ENCODE measurements at places on chromosomes 2 and 18.

GRCh38 chr2:19474128-19474527 is 115.7 kb upstream of the OSR1 start:
- peak; percentile 73 for DNase-seq

DNA sequence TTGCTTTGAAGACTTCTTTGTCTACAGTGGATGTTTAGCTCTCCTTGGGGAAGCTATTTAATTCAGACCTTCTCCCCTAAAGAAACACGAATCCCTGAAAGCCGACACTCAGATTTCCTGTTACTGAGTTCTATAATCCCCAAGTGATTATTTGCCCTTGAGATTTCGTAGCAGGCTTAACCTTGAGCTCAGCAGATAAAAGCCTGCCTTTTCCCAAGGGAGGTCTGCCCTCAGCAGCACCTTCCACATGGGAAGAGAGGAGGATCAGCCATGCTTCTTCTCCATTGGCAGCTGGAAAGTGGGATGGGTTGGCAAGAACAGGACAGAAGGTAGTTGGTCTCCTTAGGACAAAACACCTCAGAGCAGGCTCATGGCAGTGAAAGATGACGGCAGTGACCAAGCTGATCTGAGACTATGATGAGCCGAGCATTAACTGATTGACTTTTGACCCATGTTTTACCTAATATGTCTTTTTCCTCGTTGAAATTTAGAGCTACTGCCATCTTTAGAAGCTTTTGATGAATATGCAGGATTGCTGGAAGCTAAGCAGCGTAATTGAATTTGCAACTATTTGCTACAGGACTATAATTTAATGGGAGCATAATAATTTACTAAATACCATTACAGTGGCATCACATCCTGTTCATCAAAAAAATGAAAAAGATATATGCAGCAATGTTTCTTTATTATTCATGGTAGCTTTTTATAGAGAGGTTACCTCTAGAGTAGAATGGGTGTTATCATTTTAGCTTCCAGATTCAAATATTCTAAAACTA is 511.1 kb upstream of the ID2 start:
- DNase-seq: no peak

- peak; percentile 7 for DNase-seq
Observed at GRCh38 chr2:165054652-165055051, 99.3 kb upstream of the SLC38A11 start.

DNA sequence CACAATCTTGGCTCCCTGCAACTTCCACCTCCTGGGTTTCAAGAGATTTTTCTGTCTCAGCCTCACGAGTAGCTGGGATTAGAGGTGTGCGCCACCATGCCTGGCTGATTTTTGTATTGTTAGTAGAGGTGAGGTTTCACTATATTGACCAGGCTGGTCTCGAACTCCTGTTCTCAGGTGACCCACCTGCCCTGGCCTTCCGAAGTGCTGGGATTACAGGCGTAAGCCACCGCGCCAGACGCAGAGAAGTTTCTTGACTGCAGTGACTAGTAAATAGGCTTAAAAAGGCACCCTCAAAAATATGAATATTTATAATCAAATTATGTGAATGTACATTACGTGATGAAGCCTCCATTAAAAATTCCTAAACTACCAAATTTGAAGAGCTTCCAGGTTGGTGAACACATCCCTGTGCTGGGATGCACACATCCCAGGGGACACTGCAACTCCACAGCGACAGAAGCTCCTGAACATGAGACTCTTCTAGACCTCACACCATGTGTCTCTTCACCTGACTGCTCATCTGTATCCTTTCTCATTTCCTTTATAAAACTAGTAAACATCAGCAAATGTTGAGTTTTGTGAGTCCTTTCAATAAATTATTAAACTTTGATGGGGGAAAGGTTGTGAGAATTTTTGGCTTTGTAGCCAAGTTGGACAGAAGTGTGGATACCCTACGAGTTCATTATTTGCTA is 203.3 kb upstream of the SPOPL start:
- DNase-seq: no peak

GRCh38 chr2:185674232-185674631 is 64.4 kb upstream of the FSIP2 start:
- DNase-seq: no peak

- DNase-seq: no peak
Observed at GRCh38 chr2:183232161-183232865, 108.1 kb downstream of the NUP35 start.

GRCh38 chr2:40096360-40096759 is 317.3 kb upstream of the THUMPD2 start:
- DNase-seq: no peak

DNA sequence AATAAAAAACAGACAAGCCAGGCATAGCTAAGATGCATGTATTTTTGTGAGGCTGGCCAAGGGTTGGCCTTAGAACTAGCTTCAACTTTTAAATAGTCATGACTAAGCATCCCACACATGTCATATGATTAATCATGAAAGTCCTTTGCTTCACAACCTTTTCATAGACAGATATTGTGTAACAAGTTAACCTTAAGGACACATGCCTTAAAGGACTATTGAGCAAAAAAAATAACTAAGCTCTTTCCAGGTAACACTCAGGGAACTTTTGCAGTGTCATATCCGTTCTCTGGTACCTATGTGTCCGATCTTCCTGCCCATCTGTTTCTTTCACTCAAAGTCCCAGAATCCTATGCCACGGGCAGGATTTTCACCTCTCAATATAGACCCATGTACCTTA is 498.4 kb downstream of the STK39 start:
- DNase-seq: no peak

GRCh38 chr18:5600378-5601071 is 56.7 kb upstream of the EPB41L3 start:
- DNase-seq: no peak

DNA sequence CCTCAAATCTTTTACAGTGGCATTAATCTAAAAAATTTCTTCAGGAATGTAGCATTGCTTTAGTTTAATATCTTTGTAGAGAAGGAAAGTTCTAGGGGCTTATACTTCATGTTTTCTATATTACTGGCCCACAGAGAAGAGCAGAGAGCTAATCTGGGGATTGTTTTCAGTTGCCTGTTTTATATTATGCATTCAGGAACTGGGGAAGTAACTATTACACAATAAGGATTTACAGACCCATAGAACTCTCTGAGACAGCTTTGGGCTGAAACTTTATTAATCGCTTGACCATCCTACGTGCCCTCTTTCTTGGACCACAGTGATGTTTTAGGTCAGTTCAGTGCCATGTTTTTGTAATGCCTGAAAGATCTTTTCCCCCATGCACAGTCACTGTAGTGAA is 29.9 kb downstream of the BIRC6 start:
- DNase-seq: no peak

- DNase-seq: no peak
Observed at GRCh38 chr2:231554748-231555545, 24.7 kb upstream of the NMUR1 start.

GRCh38 chr2:186183406-186183805 is 302.7 kb upstream of the ZC3H15 start:
- no peak for DNase-seq

GRCh38 chr2:150023044-150023443 is 435.5 kb upstream of the MMADHC start:
- DNase-seq: peak; percentile 6

DNA sequence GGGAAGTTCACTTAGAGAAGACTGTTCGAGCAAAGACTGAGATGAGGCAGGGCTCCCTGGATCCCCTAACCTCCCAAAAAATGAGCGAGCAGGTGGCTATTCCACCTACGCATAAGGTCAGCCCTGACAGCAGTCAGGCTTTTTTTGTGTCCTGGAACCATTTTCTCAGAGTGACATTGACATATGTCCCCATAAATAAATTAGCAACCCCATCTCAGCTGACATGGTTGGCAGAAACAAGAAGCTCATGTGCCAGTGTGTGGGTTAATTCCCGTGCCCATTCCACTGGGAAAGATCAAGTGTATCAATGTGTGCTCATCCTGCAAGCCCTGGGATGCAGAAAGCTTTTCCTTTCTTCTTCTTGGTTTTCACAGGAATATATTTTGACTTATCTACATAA is 740.4 kb upstream of the CELF4 start:
- DNase-seq: no peak

DNA sequence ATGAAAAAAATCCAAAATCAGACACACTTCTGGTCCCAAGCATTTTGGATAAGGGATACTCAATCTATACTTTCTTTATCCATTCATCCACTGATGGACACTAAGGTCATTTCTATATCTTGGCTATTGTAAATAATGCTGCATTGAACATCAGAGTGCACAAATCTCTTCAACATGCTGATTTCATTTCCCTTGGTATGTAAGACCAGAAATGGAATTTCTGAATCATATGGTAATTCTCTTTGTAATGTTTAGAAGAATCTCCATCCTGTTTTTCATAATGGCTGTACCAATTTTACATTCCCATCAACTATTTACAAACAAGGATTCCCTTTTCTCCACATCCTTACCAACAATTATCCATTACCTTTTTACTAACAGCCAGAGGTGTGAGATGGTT is 33.7 kb upstream of the MCM6 start:
- no peak for DNase-seq

DNA sequence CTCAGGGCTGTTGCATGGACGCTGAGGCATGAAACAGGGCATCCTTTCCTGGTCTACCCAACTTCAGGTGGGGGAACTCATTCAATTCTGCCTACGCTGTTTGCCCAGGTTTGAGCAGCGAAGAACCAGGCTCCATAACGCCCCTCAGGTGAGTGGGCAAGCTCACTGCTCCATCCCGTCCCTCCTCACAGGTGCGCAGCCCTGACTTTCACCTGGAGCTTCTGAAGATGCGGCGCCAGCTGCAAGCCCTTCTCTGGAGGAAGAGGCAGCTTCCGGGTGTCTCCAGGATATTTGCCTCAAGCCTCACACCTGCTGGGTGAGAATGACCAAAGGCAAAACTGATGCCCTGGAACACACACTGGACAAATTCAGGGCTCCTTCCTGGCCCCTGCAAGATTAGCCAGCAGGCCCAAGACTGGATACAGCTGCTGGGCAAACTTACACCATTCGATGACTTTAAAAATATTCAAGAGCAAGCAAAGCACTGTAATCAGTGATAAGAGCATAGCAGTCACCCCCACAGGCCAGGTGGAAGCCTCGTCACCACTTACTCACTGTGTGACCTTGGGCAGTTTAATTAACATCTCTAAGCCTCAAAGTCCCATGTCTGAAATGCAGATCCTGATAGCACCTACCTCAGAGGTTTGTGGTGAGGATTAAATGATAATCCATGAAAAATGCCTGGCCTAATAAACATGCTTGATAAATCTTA is 97.7 kb downstream of the GYPC start:
- DNase-seq: no peak

DNA sequence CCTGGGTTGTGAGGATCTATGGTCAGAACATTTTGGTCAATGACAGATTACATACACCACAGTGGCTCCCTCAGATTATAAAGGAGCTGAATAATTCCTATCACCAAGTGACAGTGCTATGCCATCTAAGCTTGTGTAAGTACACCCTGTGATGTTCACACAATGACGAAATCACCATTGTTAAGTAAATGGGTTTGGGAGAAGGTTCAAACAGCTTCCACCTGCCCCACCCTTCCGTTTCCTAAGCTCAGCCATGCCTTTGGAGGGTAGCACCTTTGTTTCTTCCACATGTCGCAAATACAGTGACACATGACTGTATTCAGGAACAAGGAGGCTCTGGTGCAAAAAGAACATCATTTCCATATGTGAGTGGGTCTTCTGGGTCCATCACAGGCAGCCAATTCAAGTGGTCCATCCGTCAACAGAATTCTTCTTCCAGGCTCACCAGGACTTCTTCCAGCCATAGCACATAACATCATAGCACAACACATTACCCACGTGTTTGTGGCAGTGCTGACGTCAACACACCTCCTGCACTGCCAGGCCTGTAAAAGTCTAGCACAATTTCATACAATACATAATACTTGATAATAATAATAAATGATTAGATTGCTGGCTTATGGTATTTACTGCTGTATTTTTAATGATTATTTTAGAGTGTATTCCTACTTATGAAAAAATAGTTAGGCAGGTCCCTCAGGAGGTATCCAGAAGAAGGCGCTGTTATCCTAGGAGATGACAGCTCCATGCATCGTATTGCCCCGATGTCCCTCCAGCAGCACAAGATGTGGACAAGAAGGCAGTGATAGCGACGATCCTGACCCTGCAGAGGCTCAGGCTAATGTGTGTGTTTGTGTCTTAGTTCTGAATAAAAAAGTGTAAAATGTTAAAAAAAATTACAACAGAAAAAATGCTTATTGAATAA is 264.8 kb downstream of the ANAPC1 start:
- DNase-seq: no peak

DNA sequence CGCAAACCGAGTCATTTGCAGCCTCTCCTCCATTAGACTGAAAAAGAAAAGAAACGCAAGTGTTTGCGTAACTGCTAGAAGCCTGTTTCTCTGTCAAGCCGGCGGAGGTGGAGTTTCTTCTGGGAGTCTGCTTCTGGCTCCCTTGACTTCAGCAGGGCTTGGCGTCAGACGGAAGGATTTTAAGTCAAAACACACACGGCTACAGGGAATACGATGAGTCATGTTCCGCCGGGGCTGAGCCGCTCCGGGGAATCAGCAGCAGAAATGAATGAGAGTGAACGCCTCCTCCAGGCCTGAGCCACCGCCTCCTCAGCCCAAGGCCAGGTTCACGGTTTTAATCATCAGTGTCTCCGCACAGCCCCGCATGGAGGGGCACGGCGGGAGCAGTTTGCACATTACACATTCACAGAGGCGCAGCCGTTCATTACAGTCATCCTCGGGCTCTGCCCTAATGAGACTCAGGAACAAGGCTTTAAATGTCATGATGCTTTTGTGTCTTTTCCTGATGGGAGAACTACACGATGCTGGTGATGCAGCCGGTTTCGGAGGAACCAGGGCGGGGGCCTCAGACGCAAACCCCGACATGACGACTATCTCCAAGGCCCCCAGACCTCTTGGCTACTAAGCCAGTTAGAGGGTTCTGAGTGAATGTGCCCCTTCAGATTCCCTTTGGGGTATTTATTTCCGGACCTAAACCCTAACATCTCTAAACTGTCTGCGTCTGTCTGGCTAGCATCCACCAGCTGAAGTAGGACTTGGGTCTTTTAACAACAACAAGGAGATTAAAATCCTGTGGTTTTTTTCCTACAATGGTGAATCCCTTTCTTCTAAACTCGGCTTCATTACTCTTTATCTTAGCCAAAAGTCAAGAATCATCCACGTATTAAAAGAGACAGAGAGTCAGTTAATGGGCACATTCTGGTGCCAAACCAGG is 11.1 kb upstream of the SCG2 start:
- DNase-seq: no peak

All from activated CD4-positive, alpha-beta T cell treated with anti-CD3 and anti-CD28 coated beads, Interleukin-2, Interleukin-6, amounts not matched to agents 100 ng/mL and 50 ng/mL, durations not matched to agents 16 hours and 8 hours (primary cell).